Left forelimb (tissue), 1 donor: ENCODE measurements at places on chromosomes 5 and 9.

DNA sequence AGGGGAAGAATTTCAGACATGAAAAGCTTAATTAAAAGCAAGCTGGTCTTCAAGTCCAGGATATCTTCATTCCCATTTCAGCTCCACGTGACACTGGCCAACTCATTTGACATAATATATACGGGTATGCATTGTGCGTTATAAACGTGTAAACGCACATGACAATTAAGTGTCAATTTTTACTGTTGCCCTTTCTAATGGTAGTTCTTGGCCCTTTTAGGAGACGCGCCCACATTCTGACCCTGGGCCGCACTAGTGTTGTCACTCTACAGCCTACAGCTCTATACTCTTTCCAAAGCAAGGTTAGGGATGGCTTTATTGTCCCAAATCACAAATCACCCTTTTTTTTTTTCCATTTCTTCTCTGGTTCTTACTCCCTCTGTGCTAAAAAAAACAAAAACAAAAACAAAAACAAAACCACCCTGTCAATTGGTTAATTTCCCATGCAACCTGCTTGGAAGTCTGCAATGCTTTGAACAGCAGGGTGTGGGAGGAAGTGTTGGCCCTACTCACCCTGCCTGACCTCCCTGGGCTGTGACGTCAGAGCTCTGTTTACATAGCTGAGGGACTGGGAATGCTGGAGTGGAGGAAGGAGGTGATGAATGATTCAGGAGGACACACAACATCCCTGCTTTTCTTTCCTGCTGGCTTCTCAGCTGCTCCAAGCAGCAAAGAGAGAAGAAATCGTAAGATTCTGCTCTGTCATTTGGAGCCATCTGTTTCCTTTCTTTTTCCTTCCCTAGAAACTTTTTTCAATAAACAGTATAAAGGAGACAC, 19.3 kb downstream of the RFK start:
- no peak for DNase-seq

DNA sequence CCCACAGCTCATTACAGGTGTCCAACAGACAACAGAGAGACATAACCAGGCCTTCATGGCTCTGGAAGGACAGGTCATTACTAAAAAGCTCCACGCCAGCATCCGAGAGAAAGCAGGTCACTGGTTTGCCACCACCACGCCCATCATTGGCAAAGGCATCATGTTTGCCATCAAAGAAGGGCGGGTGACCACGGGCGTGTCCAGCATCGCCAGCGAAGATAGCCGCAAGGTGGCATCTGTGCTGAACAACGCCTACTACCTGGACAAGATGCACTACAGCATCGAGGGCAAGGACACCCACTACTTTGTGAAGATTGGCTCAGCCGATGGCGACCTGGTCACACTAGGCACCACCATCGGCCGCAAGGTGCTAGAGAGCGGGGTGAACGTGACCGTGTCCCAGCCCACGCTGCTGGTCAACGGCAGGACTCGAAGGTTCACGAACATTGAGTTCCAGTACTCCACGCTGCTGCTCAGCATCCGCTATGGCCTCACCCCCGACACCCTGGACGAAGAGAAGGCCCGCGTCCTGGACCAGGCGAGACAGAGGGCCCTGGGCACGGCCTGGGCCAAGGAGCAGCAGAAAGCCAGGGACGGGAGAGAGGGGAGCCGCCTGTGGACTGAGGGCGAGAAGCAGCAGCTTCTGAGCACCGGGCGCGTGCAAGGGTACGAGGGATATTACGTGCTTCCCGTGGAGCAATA, 29.3 kb upstream of the WWC1 start:
- no peak for DNase-seq

- DNase-seq, result no peak
Observed at GRCh38 chr9:6887051-6887450, 129.3 kb downstream of the KDM4C start.

DNA sequence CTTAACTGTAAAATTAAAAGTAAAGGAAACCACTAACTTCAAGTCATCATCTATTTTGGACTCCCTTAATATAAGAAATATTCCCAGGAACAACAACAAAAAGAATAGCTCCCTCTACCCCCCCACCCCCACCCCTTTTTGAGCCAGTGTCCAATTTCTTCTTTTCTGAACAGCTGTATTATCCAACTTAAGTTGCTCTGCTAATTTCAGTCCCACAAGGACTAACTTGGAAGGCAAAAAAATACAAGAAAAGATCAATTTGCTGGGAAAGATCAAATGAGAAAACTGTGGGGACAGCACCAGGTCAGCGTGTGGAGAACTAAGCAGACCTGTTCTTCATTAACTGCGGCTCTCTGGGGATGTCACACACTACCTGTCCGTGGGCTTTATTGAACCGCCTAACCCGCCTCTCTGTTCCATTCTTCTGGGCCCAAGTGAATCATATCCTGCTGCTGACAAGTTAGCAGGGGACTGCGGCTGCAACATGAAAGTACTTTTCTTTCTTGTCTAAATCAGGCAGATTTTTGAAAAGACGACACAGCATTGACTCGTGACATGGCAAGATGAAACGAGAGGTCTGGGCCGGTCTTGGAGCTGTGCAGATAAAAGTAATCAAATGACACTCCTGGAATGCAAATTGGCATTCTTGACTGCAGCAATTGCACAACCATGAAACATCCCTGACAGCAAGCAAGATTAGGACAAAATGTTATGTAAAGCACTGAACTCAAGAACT, 2.7 kb downstream of the BNC2 start:
- no peak for DNase-seq

GRCh38 chr9:123349691-123350480, 6.1 kb upstream of the CRB2 start:
- peak; percentile 81 for DNase-seq

- DNase-seq, result no peak
Observed at GRCh38 chr5:152547202-152547601, 142.1 kb upstream of the NMUR2 start.

DNA sequence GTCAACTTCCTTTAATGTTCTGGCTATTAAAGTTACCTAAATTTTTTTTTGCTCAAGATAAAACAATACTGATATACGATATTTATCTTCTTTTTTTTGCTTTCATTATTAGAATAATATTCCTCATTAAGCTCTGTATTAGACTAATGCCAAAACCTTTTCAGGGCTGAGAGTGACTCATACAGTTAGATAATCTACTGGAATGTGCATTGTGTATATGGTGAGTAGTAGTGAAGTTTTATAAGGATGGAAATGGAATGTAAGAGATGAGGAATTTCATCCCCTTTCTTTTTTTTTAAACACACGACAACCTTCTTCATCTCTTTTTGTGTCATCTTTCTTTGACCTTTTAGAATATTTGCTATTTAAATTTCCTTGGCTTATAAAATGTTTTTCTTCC, 268.6 kb downstream of the ISL1 start:
- DNase-seq, result no peak

- no peak for DNase-seq
Observed at GRCh38 chr9:134712926-134713325, 71.3 kb downstream of the COL5A1 start.

- DNase-seq, result no peak
Observed at GRCh38 chr5:13976867-13977830, 32.7 kb upstream of the DNAH5 start.

- DNase-seq, result no peak
Observed at GRCh38 chr9:89453452-89453851, 44.5 kb downstream of the SEMA4D start.

GRCh38 chr5:142360607-142361120, 35.8 kb upstream of the SPRY4 start:
- DNase-seq, result no peak

DNA sequence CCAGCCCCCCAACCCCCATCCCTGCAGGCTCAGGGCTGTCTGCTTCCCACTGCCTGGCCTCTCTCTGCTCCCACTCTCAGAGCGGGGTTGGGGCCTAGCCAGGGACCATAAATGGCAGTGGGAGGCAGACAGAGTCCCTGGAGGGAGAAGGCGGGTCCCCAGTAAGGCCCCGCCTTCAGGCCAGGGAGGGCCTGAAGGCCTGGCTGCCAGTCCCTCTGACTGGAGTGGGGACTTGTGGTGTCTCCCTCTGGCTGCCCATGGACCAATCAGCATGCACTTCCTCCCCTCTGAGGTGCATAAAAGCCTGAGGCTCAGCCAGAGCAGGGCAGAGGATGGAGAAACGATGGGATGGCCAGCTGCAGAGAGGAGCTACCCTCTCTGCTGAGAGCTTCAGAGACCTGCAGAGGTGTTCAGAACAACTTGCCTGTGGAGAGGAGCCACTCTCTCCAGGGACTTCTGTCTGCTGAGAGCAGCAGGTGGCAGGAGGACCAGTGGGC, 2.7 kb upstream of the BTNL9 start:
- no peak for DNase-seq

DNA sequence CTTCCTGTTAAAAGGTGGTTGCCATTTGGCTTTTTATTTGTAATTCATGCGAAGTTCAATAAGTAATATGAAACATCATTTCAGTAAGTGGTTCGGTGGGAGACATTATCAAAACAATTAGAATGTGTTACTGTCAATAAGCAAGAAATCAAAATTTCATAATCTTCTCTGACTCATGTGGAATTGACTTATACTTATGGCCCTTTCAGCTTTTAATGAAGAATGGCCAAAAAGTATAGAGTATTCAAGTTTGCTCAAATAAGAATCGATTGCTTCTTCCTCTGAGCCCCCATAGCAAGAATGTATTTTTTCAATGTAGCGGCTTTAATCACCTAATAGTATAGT, 174.5 kb downstream of the AOPEP start:
- no peak for DNase-seq

DNA sequence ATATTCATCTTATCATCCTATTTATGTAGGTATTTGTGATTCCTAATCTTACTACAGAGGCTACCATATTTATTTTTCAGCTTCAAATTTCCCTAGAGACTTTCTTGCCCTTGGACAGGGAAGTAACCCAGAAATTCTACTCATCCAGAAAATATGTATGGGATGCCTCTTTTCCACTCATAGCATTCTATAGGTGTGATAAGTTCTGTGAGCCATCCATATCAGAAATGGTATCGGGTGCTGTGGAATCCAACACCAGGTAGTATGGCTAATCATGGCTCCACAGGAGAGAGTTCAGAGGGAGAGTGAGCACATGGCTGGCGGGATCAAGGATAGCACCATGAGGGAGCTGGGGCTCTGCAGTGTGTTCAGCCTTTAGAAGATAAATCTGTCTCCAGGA, 349.3 kb upstream of the ACTBL2 start:
- DNase-seq, result no peak

DNA sequence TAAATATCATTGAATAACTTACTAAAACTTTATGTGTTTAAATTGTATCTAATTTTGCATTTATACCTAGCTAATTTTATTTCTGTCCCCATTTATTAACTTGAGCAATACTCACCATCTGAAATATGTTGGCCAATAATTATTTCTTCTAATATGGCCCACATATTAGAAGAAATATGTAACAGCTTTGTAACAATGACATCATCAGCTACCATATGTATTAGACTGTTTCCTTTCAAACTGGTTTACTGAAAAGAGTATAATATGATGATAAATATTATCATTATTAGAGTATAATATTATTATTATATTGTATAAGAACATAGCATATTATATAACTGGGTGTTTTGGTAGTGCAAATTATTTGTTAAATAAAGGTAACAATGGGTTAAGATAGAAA, 220.5 kb downstream of the FBXL7 start:
- no peak for DNase-seq

DNA sequence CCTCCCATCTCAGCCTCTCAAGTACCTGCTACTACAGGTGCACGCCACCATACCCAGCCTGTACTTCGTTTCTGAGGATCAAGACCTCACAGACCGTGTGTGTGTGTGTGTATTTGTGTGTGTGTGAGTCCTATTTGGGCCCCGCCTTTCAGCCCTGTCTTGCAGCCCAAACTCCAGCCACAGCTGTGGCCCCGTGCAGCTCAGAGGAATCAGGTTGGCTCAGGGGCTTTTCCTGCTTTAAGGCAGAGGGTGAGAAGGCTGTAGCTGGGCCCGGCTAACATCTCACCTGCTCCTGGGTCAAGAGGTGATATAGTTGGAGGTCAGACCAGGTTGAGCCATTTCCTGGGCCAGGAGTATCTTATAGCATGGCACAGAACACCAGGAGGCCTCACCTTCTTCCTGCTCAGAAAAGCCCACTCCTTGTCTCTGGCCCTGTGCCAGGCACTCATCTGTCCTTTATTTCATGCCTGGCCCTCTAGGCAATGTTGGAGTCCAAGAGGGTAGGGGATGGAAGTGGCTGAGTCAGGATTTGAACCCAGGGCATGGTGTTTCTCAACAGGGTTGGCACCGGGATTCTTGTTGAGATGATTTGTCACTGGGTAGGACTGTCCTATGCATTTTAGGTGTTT, 1.6 kb upstream of the PHYKPL start:
- DNase-seq, result no peak

DNA sequence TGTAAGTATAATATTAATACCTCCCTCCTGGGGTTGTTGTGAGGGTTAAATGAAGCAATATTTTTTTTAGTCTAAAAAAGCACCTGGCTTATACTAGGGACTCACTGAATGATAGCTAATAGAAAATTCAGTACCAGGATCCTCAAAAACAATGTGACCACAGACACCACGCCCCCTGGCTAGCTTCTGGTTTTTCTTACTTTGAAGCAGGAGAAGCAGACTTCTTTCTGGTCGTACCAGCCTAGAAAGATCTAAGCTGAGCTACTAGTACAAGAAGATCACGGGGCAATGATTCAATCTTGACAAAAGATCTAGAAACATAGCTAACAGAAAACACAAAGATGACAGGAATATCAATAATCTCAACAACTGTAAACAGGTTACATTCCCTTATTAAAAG, 218.5 kb upstream of the SLC30A5 start:
- DNase-seq, result no peak

DNA sequence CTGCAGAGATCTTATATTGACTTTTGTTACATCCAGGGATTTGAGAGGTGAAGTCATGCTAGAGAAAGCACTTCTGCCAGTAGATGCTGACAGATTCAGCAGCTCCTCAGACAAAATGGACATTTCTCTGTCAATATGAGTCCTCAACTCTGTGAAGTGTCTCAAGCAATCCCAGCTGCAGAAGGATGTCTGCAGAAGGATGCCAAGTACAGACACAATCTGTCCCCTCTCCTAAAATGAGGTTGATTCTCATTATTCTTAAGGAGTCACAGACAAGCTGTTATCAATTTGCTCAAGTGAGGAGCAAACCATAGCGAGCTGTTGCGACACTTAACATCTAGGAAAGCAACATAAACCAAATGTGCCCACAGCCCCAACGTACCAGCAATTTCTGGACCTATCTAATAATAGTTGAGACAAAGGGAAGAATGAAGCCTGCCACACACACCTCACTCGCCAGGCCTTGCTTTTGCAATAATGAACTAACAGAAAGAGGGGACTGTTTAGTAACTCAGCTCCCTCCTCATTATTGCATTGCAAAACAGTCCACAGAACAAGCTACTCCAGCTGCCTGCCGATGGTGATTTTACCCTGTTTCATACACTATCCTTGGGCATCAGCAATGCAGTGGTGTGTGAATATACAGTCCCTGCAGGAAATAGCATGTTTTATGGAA, 364.2 kb upstream of the PDE4D start:
- DNase-seq, result no peak

GRCh38 chr9:17613758-17614157, 34.9 kb downstream of the SH3GL2 start:
- no peak for DNase-seq

GRCh38 chr5:59789197-59789596, 104.3 kb downstream of the PDE4D start:
- no peak for DNase-seq
